ENCODE measurements at places on chromosomes 16 and 17. TPM values are rescaled to one million over a fixed set of nuclear protein-coding genes. Genes with fewer than 3 reads are reported as not detected.

Gene CA7
- total RNA-seq: not detected

Gene PLXDC1
- total RNA-seq: 4.6 TPM

Gene KRTAP1-1
- not detected for total RNA-seq

- H3K4me1 ChIP-seq: no peaks in the 10 kb centered on the region
- H3K27me3 ChIP-seq: no peaks in the 10 kb centered on the region
- no peak overlapping the region for H3K27ac ChIP-seq
- DNase-seq: no peak
- peaks cover 6% of the 10 kb centered on the region for H3K36me3 ChIP-seq
Observed at GRCh38 chr17:54933921-54934320, 33.3 kb downstream of the TOM1L1 start.

- no peak overlapping the region for H3K27ac ChIP-seq
- no peaks in the 10 kb centered on the region for H3K4me1 ChIP-seq
- DNase-seq: no peak
Observed at GRCh38 chr16:82432261-82432660, 194.5 kb upstream of the CDH13 start.

DNA sequence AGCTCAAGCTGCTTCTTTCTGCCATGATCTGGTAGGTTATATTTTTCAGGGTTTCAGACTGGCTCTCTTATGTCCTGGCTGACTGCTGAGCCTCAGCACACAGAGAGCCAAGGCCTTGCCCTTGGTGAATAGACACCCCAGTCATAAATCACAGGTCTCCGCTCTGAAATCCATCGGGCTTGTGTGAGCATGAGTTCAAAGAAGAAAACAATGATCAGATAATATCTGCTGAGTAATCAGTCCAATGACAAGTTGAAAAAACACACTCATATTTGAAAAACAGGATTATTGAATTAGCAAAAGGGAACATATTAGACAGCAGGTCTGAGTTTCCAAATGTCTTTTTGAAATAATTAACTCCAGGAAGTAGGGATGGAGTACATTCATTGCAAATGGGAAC, 51.1 kb upstream of the NDRG4 start:
- no peaks in the 10 kb centered on the region for H3K4me1 ChIP-seq
- no peak overlapping the region for H3K27ac ChIP-seq
- H3K4me3 ChIP-seq: no peak overlapping the region
- no peaks in the 10 kb centered on the region for H3K27me3 ChIP-seq
- no peak for DNase-seq
- no peaks in the 10 kb centered on the region for H3K36me3 ChIP-seq

DNA sequence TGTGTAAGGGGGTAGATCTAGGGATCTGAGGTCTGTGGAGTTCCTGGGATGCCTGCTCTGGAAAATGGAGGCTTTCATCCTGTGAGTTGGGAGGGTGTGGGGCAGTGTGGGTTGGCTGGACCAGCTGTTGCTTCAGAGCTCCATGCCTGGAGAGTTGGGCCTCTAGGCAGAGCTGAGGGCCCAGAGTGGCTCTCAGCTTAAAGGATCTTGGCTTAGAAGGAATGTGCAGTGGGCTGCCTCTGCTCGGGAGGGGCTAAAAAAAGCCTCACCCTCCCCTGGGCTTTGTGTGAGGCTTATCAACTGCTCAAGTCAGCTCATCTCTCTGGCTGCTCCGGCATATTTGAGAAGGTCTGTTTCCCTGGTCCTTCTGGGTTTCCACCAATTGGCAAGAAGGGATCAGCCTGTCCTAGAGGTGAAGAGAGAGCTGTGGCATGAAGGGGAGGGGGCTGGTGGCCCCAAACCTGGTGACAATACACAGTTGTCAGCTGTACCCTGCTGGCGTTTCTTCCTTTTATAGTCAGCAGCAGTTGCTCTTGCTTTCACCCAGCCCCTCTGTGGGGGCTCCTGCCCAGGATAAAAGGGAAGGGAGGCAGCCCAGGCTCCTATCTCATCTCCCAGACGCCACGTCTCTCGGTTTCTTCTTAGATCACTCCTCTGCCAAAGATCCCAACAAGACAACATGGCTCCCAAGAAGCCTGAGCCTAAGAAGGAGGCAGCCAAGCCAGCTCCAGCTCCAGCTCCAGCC, at the start of gene MYL4:
TSS of gene MYL4 (plus strand) at position 605 of the 745 bp plus-strand sequence. CDS start at position 680, 75 bp downstream.
- H3K27me3 ChIP-seq: no peaks in the 10 kb centered on the region
- peaks cover 45% of the 10 kb centered on the region for H3K36me3 ChIP-seq
- H3K27ac ChIP-seq: peak within 1 kb of the TSS; percentile 95
- peak within 1 kb of the TSS; percentile 52 for H3K4me3 ChIP-seq
- no peak for DNase-seq

DNA sequence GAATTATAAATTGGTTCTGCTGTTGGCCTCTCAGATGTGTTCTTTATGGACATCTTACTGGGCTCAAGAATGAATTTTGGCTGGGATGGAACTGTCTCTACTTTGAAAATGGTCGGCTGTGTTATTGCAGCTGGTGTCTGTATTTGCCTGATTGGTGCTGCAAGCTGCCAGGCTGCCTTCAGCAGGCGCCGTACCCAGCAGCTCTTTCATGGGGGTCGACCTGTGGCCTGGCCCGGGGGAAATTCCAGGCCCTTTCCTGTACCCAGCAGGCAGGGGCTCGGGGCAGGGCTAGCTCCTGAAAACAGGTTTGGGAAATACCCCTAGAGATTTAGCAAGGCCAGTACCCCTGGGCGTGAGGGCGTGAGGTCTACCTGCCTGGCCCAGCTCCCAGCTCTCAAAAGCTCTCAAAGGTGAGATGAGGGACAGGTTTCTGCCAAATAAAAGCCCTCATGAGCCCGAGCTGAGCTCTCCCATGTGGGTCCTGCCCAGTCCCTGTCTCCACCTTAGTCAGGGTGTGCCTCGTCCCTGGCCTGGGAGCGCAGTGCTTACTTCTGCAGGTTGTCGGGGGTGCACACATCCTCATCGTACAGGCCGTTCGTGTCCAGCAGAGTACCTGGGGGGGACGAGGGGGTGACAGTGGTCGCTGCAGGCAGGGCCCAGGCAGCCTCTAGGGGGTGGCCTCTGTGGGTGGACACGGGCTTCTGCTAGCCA, 52.3 kb downstream of the PRMT7 start:
- DNase-seq: no peak
- no peak overlapping the region for H3K4me3 ChIP-seq
- peaks cover 4% of the 10 kb centered on the region for H3K36me3 ChIP-seq
- H3K27ac ChIP-seq: no peak overlapping the region

DNA sequence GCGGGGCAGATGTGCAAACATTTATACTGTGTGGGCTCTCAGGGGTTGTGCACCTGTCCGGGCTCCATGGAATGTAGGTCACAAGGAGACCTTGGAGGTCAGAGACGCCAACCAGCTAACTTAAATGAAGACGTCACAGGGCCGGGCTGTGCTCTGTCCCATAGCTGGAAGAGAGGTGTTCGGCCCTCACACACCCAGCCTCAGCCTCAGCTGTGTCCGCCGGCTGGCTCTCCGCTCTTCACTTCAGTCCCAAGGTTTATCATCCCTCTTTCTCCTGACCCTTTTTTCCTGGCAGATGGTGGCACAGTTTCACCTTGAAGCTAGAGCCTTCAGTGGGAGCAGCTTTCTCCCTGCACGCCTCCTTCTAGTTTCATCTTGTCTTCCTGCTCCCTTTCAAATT, 6.0 kb upstream of the RBFOX3 start:
- DNase-seq: no peak
- no peaks in the 10 kb centered on the region for H3K4me1 ChIP-seq
- peaks cover 6% of the 10 kb centered on the region for H3K27me3 ChIP-seq

DNA sequence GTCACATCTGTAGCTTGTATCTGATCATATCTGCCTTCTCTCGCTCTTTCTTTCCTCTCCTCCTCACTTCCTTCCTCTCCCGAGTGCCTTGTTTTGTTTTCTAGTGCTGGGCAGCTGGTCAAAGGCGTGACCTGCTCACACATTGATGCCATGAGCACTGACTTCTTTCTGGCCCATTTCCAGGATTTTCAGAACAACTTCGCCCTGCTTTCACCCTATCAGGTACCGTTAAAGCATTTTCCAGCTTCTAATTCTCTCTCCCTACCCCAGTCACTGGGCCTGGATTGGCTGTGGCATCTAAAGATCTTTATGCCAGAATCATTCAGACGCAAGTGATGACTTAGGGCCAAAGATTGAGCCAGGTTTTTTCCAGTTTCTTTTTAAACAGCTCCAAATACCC, 55.5 kb downstream of the OTOA start:
- H3K4me1 ChIP-seq: no peaks in the 10 kb centered on the region
- H3K4me3 ChIP-seq: no peak overlapping the region
- H3K27ac ChIP-seq: no peak overlapping the region
- H3K36me3 ChIP-seq: no peaks in the 10 kb centered on the region
- H3K27me3 ChIP-seq: no peaks in the 10 kb centered on the region

- no peak overlapping the region for H3K27ac ChIP-seq
- H3K4me3 ChIP-seq: peak overlapping the region; percentile 1
- no peaks in the 10 kb centered on the region for H3K27me3 ChIP-seq
- no peaks in the 10 kb centered on the region for H3K36me3 ChIP-seq
- no peak for DNase-seq
Observed at GRCh38 chr17:81735264-81736102, 23.4 kb downstream of the SLC25A10 start.

- H3K4me3 ChIP-seq: no peak overlapping the region
- no peaks in the 10 kb centered on the region for H3K27me3 ChIP-seq
- no peak overlapping the region for H3K27ac ChIP-seq
Observed at GRCh38 chr16:26530584-26531289, 536.0 kb upstream of the C16orf82 start.

DNA sequence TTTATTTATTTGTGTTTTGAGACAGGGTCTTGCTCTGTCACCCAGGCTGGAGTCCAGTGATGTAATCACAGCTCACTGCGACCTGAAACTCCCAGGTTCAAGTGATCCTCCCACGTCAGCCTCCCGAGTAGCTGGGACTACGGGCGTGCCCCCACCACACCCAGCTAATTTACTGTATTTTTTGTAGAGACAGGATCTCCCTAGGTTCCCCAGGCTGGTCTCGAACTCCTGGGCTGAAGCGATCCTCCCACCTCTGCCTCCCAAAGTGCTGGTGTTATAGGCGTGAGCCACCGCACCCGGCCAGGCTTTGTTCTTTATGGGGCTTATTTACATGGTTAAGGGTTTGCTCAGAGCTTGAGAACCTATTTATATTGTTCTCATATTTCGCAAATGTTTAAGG, 5.8 kb upstream of the MEIOB start:
- no peak for DNase-seq
- no peak overlapping the region for H3K27ac ChIP-seq
- no peaks in the 10 kb centered on the region for H3K4me1 ChIP-seq
- no peak overlapping the region for H3K4me3 ChIP-seq
- no peaks in the 10 kb centered on the region for H3K36me3 ChIP-seq
- peaks cover 3% of the 10 kb centered on the region for H3K27me3 ChIP-seq

- no peaks in the 10 kb centered on the region for H3K27me3 ChIP-seq
- no peaks in the 10 kb centered on the region for H3K4me1 ChIP-seq
- no peak overlapping the region for H3K4me3 ChIP-seq
- no peak overlapping the region for H3K27ac ChIP-seq
- DNase-seq: no peak
Observed at GRCh38 chr17:34850964-34851363, 110.3 kb downstream of the CCT6B start.

DNA sequence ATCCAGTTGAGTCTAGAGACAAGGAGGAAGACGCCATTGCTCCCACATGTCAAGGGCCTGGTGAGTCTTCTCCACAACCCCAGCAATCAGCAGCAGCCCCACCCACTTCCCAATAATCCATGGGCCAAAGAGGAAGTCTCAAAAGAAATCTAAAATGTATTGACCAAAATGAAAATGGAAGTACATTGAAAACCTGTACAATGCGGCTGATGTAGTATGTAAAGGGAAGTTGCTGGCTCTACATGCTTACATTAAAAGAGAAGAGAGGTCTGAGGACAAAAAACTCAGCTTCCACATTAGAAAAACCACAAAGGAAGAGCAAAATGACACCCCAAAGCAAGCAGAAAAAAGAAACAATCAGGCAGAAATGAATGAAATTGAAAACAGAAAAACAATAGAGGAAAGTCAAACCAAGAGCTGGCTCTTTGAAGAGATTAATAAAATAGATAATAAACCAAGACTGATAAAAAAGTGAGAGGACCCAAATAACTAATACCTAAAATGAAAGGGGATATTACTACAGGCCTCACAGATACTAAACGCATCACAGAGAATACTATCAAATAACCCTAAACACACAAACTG, 100.6 kb upstream of the METRNL start:
- no peak overlapping the region for H3K4me3 ChIP-seq
- H3K4me1 ChIP-seq: no peaks in the 10 kb centered on the region
- no peaks in the 10 kb centered on the region for H3K27me3 ChIP-seq
- H3K27ac ChIP-seq: no peak overlapping the region

DNA sequence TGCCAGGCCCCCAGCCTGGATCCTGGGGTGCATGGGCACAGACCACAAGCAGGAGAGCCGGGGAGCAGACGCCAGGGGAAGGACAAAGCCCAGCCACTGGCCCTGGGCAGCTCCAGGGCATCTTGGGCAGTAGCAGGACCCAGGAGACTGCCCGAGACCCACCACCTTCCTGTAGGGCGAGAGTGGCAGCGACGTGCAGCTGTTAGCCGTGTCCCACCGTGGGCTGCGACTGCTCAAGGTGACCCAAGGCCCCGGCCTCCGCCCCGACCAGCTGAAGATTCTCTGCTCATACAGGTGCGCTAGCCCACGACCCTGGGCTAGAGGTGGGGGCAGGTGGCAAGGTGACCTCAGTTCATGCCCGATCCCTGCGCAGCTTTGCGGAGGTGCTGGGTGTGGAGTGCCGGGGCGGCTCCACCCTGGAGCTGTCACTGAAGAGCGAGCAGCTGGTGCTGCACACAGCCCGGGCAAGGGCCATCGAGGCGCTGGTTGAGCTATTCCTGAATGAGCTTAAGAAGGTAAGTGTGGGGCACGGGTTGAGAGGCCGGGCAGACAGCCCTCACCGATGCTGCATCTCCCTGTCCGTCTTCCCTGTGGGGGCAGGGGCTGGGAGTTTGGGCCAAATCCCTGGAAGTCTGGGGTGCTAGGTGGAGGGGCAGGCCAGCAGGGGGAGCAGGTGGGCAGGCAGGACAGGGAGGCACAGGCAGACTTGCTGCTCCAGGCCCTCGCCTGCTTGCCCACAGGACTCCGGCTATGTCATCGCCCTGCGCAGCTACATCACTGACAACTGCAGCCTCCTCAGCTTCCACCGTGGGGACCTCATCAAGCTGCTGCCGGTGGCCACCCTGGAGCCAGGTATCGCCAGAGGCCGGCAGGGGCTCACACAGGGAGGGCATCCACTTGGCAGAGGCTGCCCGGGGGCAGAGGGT, 13.5 kb upstream of the SMIM5 start:
- H3K4me3 ChIP-seq: no peak overlapping the region
- no peak for DNase-seq
- H3K27ac ChIP-seq: no peak overlapping the region
- no peaks in the 10 kb centered on the region for H3K4me1 ChIP-seq
- peaks cover 59% of the 10 kb centered on the region for H3K36me3 ChIP-seq

GRCh38 chr16:86571530-86571915, 4.9 kb downstream of the FOXC2 start:
- H3K4me1 ChIP-seq: no peaks in the 10 kb centered on the region
- H3K27ac ChIP-seq: peak overlapping the region; percentile 90
- H3K36me3 ChIP-seq: no peaks in the 10 kb centered on the region
- no peak for DNase-seq
- peak overlapping the region; percentile 59 for H3K4me3 ChIP-seq

GRCh38 chr16:10169904-10170410, 12.3 kb downstream of the GRIN2A start:
- H3K4me1 ChIP-seq: no peaks in the 10 kb centered on the region
- H3K27ac ChIP-seq: no peak overlapping the region
- H3K4me3 ChIP-seq: no peak overlapping the region
- no peak for DNase-seq
- H3K36me3 ChIP-seq: no peaks in the 10 kb centered on the region
- H3K27me3 ChIP-seq: no peaks in the 10 kb centered on the region
